Kidney tubule cell (primary cell): ENCODE measurements at places on chromosomes 1 and 21.

- no peak for DNase-seq
These were observed 4.0 kb upstream of the TRIM11 start for GRCh38 chr1:228410671-228411070.

DNA sequence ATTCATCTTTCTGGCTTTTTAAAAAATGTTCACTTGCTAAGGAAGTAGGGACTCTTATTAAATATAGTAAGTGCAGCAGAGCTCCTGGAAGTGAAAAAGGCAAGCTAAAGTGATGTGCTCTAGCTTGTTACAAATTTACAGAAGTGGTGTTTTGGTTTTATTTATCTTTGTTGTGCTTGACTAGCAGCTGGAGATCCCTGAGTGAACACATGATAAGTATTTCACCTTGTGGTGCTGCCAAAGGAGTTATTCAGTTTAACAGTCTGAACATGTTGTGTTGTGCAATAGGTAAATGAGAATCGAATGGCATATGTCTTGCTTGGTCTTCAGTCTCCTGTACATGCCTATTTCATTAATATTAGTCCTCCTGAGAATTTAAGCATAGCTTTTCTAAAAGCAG is 315.7 kb downstream of the TPR start:
- DNase-seq: peak; percentile 82

- DNase-seq: no peak
These were observed 7.2 kb upstream of the MMP23B start for GRCh38 chr1:1624443-1625403.

DNA sequence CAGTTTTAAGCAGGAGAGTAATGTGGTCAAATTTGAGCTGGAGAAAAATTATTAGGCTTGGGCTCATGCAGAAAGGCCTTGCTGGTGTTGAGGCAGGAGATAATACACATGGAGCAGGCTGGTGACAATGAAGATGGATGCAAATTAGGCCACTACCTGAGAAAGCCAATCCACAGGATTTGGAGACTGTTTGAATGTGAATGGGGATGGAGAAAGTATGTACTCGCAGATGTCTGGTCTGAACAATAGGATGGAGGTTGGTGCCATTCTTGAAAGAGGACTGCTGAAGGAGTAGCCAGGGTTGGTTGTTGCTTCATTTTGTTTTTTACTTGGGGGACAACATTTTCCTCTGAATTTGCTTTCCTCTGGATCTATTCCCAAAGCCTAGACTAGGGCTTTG is 8.0 kb upstream of the KIRREL1 start:
- no peak for DNase-seq

- DNase-seq: peak; percentile 29
These were observed 78.7 kb upstream of the RUNX1 start for GRCh38 chr21:35127851-35128250.

DNA sequence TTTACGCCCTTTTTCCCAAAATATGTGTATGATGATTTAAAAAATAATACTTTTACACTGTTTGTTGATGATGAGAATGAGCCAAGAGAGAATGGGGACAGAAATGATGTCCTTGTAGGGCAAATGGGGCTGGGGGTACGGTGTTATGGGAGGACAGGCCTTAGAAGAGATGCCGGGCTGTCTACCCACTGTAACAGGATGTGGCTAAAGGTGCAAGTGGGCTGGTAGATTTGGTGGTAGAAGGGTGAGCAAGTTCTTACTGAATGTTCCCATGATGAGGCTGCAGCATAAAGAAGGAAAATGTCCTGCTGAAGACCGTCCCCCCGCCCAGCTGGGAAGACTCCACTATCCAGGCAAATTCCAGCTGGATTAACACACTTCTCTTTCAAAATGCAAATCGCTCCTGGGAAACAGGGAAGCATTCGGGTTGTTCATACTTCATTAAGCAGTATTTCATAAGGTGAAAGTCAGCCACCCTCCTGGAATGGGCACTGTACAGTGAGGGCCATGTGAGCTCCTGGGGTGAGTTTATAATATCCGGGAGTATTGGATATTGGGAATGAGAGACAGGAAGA is 14.0 kb downstream of the GPA33 start:
- peak; percentile 93 for DNase-seq

GRCh38 chr1:211613108-211613947 is 34.4 kb upstream of the SLC30A1 start:
- DNase-seq: peak; percentile 77

DNA sequence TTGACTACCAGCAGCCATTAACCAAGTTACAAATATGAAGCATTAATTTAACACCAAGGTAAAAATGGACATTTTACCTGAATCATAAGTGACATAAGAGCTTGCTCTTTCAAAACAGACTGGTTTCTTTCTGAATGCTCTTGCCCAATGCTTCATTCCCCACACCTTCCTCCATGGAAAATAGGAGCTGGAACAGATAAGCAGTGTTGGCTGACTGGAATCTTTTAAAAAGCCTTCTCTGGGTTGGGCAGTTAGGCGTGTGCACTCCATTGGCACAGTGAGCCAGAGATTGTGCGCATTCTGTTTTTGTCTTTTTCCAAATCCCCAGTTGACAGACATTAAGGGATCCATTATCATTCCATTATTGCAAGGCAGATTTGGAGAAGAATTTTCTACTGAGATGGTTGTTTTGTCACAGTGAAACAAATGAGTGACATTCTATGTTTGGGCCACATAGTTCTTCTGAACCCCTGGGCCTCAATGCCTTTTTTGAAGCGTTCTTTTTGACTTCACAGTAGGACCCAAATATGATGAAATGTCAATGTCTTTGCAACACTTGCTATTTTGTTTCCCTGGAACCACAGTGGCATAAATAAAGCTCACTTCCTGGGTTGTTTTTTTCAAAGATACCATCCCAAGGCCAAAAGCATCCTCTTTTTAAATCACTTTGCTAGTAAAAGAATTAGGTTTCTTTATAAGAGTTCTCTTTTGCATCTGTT is 32.3 kb downstream of the LRRC8B start:
- DNase-seq: no peak

- no peak for DNase-seq
These were observed 73.3 kb downstream of the ARHGEF10L start for GRCh38 chr1:17612831-17613230.

DNA sequence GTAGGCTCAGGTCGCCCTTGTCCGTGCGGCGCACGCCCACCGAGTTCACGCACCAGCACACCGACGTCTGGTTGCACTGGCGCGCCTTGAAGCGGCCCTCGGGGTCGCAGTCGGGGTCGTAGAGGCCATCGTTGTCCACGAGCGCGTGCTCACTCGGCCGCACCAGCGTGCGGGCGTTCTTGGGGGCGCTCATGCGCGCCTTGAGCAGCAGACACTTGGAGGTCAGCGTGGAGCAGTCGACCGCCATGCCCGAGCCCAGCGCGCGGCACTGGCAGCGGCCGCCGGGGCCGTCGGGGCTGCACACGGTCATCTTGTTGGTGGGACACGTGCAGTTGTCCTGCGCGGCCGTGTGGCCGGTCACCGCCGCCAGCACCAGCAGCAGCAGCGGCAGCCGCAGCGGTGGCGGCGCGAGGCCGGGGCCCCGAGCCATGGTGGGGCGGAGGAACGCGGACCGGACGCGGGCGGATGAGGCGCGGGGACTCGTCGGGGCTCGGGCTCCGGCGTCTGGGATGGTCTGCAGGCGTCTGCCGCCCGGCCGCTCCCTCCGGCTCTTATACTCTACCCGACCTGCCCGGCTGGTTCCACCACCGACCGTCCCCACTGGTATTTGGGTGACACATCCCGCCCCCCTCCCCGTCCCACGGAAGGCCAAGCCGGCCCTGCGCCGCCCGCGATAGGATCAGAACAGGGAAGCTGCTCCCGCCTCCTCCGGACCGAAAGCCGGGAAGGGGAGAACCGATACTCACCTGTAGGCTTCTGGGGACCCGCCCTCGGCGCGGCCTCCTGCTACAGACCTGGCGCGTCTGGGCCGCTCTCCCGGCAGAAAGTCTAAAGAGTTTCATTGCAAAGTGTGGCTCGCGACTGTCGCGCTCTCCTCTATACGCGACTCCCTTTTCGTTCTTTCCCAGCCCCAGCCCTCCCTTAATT is at the start of gene TACSTD2:
TSS of gene TACSTD2 (minus strand) at position 526 of the 927 bp plus-strand sequence. CDS start at position 430, 96 bp downstream.
- peak; percentile 94 for DNase-seq

DNA sequence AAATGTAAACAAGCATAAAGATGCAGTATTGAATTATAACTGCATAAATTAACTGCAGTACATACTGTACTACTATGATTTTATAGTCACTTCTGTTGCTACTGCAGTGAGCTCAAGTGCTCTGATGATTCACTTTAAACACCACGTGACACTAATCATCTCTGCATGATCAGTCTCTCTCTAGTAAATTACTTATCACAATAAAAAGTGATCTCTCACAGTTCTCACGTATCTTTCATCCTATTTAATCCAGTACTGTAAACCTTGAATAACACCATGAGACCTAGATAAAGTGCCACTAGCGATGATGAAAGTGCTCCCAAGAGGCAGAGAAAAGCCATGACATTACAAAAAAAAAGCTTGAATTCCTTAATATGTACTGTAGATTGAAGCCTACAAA is 1242.0 kb downstream of the AMY1C start:
- DNase-seq: no peak

DNA sequence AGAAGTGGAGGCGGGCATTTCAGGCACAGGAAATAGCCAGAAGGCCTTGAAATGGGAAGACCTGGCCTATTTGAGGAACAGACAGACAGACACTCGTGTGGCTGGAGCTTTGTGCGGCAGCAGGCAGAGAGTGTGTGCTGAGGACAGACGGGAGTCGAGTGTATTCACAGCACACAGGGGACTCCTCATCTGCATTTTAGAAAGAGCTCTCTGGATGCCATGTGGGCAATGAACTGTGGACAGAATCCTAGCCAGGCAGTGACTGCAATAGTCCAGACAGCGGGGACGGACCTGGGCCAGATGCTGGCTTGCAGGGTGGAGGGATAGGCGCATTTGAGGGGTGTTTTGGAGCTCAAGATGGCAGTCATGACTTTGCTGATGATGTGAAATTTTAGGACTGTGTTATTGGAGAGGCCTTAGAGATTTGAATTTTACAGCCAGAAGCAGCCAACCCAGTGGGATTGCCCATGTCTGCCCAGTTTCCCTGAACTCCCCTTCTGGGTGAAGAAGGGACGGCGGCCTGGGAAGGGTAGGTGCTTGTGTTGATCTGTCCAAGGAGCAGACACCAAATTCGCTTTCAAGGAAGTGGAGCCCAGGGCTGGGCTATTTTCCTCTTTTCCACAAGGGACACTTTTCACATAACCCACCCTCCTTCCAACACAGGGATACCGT is 43.7 kb downstream of the CHAF1B start:
- DNase-seq: peak; percentile 93

- DNase-seq: no peak
These were observed 78.1 kb upstream of the PAPPA2 start for GRCh38 chr1:176384841-176385240.

DNA sequence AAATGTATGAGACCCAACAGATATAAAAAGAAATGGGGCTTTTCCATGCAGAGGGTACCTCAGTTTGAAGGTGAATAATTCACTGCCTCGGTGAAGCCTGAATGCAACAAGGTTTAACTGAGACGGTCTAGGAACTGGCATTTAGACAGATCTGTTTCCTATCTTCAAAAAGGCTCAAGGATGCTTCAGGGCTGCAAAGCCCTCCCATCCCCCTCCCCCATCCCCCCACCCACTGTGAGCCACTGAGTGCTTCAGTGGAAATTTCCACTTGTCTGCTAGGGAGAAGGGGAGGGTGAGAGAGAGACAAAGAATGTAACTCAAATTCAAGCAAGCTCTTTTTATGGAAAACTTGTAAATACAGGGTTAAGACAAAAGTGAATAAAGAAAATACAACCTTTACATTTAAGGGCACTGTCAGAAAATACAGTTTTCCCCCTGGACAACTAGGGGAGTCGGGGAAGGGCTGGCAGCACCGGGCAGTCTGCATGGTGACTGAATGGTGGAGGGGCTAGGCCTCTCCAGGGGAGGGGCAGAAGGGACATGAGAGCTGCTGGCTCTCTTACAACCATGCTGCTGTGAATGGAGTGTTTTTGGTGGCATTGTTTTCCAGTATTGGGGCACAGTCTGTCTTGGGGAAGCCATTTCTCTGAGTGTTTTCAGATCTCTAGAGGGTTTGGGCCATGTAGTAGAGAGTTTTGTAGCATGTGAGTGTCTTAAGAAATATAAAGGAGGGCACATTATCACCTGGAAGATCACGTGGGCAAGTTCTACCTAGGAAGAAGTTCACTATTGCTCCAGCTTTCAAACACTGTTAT is 56.7 kb downstream of the MRPS6 start:
- DNase-seq: no peak

- no peak for DNase-seq
These were observed 593.1 kb downstream of the PTBP2 start for GRCh38 chr1:97314685-97315084.

DNA sequence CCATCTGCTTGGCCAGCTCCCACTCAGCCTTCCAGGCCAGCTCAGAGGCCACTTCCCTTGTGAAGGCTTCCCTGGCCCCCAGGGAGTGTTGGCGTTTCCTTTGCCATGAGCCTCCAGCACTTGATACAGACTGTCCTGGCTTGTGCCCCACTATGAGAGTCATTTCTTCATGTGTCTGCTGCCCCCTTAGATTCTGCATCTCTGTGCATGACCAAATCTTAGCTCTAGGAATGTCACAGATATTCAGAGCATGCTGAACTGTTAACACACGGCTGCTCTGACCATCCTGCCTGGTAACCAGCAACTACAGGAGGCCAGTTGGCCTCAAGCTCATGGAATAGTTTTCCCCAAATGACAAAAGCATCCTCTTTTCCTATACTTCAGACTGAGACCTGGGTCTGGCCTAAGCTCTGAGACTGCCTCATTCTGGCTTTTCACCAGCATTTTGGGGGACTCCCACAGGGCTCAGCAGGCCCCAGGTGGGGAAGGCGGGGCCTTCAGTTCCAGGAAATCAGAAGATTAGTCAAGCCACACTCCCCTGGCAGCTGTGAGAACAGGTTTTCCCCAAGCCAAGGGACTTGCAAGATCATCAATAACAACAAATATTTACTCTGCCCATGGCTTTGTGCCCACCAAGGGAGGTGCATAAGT is 182.6 kb upstream of the EDN2 start:
- DNase-seq: peak; percentile 19

DNA sequence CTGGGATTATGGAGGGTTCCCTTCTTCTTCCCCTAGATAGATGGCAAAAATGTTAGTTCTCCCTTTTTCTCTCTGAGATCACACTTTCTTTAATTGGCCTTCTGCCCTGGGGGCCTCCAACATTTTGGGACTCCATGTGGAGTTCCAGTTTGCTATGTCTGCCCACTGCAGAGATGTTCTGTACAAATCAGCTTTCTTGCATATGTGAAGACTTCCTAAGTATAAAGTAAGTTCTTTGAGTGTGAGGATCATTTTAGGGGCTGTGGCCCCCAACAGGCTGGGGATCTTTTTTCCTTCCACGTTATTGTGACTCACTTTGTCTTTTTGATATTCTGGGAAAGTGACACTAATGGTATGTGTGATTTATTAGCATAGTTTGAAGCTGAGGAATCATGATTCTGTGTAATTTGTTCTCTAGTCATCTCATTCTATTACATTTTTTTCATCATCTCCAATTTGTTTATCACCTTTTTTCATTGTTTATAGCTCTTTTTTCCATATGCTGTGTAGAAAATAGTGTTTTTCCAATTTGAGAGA is 48.2 kb downstream of the HHAT start:
- DNase-seq: peak; percentile 16

- peak; percentile 57 for DNase-seq
These were observed 15.2 kb downstream of the BCAN start for GRCh38 chr1:156656806-156657740.

GRCh38 chr1:195697130-195697529 is 911.1 kb downstream of the KCNT2 start:
- no peak for DNase-seq
